Lung (tissue), 17 donors: ENCODE measurements at places on chromosomes 4 and X. TPM values are rescaled to one million over a fixed set of nuclear protein-coding genes. Genes with fewer than 3 reads are reported as not detected.

DNA sequence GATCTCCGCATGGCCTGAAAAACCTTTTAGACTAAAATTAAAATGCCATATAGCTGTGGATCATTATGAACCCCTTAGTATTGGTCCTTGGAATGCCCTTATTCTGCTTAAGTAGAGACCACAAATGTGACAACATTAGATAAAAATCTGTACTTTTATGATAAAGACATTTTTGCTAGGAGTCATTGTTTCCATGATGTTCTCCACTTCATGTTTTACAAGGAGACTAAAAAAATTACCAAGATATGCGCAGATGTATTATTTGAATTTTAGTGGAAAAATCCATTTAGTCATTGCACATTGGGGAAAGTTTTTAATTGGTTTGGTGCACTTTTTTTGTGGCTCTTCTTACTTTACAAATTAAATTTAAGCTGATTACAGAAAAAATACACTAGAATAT lies 85.1 kb upstream of the HPRT1 start:
- no peak for DNase-seq

GRCh38 chrX:6885909-6886308 lies 261.6 kb upstream of the STS start:
- no peak for DNase-seq

GRCh38 chr4:102552781-102553180 lies 51.6 kb downstream of the NFKB1 start:
- peak; percentile 43 for DNase-seq

RGN gene
- 14.7 TPM for total RNA-seq

DNA sequence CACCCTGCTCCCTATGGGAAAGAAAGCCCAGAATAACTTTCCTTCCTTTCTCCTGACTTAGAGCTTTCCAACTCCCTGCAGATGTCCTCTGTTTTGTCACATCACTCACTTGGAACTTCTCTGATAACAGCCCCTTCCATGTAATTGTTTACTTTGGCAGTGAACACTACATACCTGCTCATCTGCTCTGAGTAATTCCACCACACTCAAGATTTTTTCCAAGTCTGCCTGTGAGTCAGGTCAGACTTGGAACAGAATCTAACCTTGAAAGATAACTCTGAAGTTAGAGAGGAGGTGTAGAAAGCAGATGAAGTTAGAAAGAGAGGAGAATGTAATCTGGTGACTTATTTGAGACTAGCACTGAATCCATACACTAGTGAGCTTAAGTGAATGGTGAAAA lies 7.4 kb downstream of the MAGEB10 start:
- no peak for DNase-seq

SYP gene
- 5.6 TPM for total RNA-seq

F8A3 gene
- 3.6 TPM for total RNA-seq

- no peak for DNase-seq
These were observed 28.3 kb downstream of the AREG start for GRCh38 chr4:74473155-74473811.

NAP1L2 gene
- 0.46 TPM for total RNA-seq

PRKG2 gene
- 4.2 TPM for total RNA-seq

GC gene
- total RNA-seq: not detected

ASB5 gene
- 0.31 TPM for total RNA-seq

DNA sequence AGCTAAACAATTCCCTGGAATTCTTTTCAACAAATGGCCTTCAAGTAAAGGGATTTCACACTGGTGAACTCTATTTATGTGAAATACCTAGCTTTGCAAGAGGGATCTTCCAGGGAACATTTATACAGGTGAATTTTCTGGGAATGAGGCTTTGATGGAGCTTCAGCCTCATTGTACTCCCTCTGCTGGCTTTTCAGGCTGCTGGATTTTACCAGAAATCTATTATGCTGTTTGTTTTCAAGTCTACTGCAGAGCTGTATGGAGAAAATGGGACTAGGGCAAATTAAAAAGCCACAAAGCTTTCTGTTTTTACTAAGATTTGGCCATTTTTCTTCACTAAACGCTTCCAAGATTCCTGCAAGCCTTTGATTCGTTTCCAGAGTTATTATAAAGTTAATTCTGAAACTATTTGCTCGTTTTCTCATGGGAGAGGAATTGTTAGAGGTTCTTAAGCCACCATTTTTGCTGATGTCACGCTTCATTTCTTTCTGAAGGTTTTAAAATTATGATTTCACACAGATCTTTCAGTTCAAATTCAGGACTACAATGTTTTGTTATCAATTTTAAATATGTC lies 31.6 kb downstream of the KDM6A start:
- no peak for DNase-seq

C4orf36 gene
- total RNA-seq: 2.0 TPM

BMP3 gene
- total RNA-seq: 7.7 TPM

XG gene
- 0.55 TPM for total RNA-seq

DNA sequence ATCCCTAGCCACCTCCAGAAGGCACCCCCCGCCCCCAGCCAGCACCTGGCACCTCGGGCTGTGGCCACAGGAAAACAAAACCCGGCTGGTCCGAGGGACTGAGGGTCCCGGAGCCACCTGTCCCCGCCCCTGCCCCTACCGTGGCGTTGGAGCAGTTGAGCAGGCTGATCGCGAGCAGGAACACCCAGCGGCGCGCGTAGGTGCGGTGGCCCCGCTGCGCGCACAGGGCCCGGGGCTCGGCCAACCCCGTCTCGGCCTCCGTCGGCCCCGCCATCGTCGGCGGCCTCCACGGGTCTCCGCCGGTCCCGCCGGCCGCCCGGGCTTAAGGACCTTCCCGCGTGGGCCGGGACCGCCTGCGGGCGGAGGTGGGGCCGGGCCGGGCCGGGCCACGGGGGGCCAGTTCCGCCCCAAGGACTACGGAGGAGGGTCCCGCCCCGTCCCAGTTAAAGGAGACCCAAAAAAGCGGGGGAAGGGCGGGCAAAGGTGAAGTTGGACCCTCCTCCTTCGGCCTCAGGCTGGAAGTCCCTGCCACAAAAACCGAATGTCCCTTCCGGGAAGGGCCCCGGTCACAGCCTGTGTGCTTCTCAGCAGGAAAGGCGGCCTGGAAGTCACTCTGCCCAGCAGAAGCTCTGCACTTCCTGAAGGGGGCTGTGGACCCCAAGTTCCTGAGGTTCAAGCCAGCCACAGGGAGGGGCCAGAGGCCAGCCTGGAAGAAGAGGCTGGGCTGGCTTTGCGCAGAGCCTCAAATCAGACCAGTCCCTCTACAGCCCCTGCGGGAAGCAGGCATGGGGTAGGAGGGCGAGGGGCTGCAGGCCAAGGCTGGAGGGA lies at the start of gene SLC49A3:
SLC49A3 (minus strand) TSS at position 298 of the 828 bp plus-strand sequence; CDS start at position 274, 24 bp downstream.
- DNase-seq: peak; percentile 27

- DNase-seq: no peak
These were observed 97.3 kb upstream of the DDX3X start for GRCh38 chrX:41236629-41237028.

TAF7L gene
- total RNA-seq: 0.20 TPM

GRCh38 chr4:140695483-140695882 lies 60.7 kb downstream of the TBC1D9 start:
- DNase-seq: no peak

GRCh38 chr4:176187624-176188023 lies 7.8 kb downstream of the SPATA4 start:
- no peak for DNase-seq

DNA sequence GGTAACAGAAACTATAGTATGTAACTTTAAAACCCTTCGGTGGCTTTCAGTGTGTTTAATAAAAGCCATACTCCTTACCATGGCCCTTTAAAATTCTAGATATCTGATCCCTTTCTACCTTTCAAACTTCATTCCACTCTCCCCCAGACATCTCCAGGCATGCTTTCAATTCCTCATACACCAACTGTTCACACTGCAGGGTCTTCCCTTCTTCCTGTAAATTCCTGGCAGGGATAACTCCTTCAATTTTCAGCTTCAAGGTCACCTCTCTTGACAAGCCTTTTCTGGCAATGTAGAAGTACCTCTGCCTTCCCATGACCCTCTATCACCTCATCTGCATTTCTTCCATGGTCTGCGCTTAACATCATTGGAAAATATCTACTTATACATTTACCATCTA lies 60.8 kb downstream of the WDFY3 start:
- no peak for DNase-seq

GRCh38 chr4:29861307-29861706 lies 858.9 kb upstream of the PCDH7 start:
- DNase-seq: no peak

DNA sequence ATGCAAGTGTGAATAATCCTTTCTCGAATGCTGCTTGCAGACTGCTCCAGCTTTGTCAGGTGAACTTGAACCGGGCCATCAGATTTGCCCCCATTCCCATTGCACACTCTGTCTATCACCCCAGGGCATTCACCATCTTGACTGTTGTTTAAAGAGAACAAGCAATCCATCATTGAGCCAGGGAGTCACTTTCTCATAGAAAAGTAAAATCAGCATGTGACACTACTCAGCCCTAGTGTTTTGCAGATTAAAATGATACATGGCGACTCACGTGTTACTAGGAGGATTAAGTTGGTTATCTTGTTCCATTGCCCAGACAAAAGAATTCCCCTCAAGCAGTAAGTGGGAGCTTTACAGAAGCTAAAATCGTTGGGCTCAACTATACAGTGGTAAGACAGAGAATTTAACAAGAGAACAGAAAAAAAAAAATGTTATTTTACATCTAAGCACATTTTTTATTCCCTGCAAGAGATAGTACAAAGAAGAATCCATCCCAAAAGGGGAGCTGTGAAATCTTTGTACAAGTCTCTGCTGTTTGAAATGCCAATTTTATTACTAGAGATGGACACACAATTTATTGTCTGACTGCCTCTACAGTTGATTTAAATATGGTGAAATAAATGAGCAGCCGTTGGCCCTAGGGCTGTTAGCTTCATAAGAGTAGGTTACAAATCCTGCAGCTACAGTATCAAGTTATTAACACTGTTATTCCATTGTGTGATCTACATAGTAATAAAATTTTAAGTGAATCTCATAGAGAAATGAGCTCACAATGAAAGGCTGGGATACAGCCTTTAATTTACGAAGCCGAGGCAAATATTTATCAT lies 67.5 kb downstream of the NEUROG2 start:
- DNase-seq: no peak

MSX1 gene
- total RNA-seq: 4.0 TPM
